ENCODE measurements at places on chromosomes 5 and 9.
A peak's percentile ranks its signal among the peaks of the same experiment; 100 is the strongest.

DNA sequence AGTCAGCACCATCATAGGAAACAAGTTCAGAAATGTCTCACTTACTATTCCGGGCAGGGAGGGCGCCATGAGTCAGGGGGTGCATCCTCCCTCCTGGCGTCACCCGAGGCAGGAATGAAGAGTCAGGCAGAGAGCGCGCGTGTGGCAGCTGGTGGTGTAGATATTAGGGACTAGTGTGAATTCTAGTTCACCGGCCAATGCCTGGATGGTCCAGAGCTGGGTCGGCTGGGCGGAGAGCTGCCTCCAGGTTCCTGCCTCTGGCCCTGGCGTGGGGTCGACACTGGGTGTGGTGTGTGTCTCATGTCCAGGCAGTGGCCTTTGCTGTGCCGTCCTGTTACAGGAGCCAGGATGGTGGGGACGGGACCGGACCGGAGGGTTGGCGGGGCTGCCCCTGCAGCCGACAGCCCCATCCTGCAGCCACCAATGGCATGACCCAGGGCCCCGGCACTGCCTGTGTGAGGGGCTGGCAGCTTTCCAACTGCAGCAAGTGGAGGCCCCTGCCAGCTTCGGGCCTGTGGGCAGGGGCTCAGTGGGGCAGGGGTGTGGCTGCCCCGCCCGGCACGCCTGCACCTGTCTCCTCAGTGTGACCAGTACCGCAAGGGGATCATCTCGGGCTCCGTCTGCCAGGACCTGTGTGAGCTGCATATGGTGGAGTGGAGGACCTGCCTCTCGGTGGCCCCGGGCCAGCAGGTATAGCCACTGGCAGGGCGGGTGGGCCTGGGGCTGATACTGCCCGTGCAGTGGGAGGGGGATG is 9.1 kb downstream of the DIPK1B start:
- DNase-seq, result no peak

- DNase-seq, result no peak
Observed at GRCh38 chr5:143890487-143890886, 78.5 kb downstream of the HMHB1 start.

- no peak for DNase-seq
Observed at GRCh38 chr9:103978396-103978795, 115.7 kb upstream of the SMC2 start.

- no peak for DNase-seq
Observed at GRCh38 chr9:126989847-126990842, 75.6 kb downstream of the RALGPS1 start.

DNA sequence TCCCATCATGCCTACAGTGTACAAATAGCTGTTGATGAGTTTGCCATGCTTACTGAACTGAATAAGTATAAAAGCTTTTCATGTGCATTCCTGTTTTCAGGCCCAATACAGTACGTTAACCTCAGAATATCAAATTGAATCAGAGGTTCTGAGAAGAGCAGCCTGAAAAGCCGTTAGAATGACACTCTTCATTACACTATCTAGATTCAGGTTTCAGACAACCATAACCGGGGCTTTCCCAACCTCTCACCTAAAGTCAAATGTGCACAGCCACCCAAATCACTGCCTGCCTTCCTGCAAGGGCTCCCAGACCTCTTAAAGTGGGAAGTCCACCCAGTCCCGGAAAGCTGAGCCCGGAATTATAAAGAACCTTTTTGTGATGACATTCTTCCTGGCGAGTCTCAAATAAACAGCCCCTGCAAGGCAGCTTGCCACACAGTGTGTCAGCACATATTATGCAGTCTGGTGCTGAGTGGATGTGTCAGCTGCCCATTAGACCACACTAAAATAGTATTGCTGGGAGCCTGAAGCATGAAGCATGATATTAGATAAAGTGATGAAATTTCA is 245.8 kb downstream of the TLE4 start:
- DNase-seq, result peak; percentile 1

DNA sequence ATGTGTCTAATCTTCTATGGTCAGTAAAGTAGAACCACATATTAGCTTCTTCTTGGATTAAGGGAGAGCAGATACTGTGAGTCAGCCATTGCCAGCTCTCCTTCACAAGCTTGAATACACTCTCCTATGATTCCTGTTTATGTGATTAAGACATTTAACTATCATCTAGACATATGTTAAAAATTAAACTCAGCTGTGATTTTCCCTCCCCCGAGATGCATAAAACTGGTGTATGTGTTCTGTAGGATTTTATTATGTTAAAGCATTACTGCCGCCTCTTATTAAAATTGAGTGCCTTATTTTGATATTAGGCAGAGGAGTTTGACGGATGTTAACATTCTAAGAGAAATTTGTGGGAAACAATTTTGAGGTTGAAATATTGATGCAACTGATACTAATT is 114.6 kb downstream of the ACTBL2 start:
- no peak for DNase-seq

DNA sequence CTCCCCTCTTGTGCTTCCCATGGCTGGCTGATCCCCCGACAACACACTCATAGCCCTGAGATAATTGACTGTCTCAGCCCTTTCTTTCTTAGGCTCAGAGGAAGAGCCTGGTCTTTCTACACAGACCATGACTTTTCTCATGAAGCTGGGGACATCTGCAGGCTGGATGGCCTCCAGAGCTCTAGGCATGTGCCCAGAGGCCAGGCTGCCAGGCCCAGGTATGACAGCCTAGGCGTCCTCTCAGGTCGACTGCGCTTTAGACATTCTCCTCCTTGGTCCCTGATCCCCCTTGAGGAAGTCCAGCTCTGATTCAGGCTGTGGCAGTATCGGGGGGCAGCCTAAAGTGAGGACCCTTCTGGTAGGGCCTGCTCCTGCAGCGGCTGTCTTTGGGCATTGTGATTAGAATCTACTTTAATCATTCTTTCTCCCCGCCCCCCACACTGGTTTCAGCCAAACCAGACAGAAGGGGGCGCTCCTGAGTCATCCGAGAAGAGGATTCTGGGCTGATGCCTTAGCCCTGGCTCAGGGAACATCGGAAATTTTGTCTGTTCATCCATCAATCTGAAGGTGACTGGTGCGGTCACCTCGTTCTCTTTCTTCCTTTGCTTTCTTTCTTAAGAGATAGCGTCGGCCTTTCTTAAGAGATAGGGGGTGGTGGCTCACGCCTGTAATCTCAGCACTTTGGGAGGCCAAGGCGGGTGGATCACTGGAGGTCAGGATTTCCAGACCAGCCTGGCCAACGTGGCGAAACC is 66.5 kb upstream of the HSPA9 start:
- DNase-seq, result peak; percentile 66

DNA sequence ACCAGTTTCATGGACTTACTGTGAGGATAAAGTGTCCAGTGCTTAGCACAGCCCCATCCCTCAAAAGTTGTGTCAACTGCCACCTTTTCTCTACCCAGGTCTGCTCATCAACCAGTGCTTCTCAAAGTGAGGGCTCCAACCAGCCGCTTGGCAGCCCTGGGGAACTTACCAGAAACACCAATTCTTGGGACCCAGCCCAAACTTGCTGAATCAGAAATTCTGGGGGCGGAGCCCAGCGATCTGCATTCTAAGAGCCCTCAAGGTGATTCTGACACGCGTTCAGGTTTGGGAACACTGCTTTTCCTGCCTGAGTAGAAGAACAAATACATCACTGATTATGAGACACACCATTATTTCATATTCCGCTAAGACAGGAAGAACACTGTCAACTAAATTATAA is 132.0 kb downstream of the NSG2 start:
- no peak for DNase-seq

DNA sequence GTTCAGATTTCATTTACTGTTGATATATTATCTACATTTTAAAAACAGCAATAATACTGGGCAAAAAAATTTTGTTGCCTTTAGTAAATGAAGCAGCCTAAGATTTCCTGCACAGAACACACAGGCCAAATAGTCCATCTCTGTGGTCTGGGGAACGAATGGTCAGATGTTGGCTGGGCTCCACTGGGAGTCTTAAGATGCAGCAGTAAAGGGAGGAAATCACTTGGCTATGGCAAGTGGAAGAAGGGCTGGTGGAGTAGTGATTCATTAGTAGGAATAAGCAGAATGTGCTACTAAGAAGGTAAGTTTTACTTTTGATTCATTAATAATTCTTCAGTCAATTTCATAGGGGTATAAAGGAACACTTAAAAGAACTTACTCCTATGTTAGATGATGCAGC is 91.1 kb upstream of the ARRDC3 start:
- no peak for DNase-seq

DNA sequence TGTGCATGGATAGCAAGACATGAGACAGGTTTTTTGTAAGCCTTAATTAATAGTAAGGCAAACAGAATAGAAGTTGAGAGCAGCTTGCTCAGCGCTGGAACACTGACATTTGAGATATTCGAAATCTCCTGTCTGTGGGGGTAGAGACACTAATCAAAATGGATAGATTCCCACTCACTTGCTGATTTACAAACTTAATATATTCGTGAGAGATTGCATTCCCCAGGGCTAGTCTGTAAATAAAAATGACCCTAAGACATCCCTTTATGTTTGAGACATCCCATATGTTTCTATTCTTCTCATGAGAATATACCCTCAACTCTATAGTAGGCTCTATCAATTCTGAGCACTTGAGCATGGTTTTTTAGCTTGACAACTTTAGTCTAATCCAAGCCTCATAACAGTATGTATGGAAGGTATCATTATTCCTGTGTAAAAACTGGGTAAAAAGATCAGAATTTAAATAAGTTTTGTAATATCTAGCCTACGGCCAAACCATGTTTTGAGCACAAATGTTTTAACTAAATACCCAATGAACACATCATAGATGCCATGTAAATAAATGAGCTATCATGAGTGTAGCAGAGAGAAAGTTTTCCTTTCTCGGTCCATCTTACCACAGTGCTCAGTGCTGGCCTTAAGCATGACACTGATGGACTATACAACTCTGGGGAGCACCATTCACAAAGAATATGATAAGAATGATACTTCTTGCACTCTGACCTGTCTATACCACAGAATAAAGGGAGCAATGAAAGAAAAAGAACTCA is 609.2 kb downstream of the PSAT1 start:
- no peak for DNase-seq

DNA sequence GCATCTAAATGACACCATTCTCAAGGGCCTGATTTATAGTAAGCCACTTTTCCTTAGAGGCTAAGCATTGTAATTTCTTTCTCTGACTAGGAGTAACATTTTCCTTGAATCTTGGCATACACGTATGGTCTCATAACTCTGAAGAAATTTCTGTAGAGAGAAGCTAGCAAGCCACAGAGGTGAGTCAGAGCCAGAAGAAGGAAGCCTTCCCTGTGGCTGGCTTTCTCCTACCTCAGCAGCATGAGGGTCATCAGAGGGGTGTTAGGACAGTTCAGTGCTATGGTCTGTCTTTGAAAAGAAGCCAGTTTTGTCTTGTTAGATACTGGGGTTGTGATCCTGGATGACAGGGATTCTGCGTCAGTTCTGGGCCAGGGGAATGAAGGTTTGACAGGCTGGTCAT is 3.2 kb downstream of the SNX30 start:
- no peak for DNase-seq

- DNase-seq, result no peak
Observed at GRCh38 chr5:176806137-176806536, 4.2 kb upstream of the UNC5A start.

- no peak for DNase-seq
Observed at GRCh38 chr9:136720251-136720897, 8.0 kb downstream of the DIPK1B start.

DNA sequence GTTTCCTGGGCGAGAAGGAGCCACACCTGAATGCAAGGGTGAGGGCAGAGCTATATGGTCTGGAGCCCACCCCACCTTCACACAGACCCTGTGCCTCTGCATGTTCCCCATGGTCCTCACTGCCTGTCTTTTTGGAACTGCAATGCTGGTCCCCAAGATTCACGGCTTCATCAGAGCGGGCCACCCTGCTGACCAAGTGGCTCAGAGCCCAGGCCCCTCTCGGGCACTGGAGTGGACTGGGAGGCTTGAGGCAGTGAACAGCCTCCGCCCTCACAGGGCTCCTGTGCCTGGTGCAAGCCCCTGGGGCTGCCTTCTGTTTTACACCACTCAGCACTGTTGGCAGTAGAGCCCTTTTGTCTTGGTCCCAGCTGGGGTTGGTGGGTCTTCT is 143.2 kb downstream of the CACNA1B start:
- no peak for DNase-seq

DNA sequence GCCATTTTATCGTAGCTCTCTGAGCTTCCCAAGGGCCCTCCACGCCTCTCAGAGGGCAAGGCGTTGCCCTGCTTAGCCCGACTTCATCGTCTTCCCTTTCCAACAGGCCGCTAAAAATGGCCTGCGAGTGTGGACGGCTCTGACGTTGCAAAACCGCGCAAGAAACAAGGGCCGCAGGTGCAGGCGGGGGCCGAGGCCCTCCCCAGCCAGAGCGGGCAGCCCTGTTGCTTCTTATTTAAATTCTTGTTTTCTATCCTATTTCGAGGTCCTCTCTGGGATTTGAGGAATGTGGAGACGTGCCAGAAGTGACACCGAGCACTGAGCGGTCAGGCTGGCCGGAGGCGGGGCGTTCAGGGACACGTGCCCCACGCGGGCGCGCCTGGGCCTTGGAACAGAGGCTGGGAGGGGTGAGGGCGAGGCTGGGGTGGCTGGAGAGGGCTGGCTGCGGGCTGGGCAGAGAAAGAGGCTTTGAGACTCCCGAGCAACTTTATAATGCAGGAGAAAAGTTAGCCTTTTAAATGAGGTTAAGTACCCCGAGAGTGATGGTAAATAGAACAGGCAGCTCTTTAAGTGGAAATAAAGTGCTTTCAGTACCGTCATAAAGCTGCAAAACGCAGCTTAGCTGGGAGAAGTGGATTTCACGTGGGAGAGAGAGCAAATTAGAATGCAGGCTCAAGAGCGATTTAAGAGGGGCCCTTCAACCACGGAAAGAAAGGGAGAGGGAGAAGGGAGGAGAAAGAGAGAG is 243.6 kb downstream of the AUH start:
- DNase-seq, result no peak

DNA sequence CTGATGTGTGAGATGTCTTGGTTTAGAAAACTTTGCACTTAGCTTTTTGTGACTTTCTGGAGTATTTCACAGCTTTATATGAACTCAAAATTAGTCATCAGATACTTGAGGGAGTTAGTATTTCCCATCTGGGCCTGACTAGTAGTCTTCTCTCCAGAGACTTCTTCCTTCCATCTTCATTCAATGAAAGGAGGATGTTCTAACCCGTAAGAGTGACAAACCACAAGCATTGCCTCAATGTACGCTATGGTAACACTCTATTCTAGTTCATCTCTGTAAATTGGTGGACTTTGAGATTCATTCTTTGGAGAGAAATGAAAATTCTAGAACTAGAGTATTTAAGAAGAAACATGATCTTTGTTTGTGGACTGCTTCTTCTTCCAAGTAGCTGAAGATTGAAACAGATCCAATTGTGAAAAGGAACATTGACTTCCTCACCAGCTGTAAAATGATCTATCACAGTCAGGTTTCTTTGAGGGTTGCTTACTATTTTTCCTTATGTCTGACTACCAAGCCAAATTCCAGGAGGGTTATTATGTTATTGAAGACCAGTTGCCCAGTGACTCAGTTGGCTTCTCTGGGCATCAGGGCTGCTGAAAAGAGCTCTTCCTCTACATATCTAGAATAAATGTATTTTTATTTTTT is 157.6 kb downstream of the SLC12A2 start:
- DNase-seq, result no peak

GRCh38 chr5:83750749-83751148 is 30.1 kb upstream of the HAPLN1 start:
- DNase-seq, result no peak
